ENCODE measurements at places on chromosomes 1 and 21. TPM values are rescaled to one million over a fixed set of nuclear protein-coding genes. Genes with fewer than 3 reads are reported as not detected.

DNA sequence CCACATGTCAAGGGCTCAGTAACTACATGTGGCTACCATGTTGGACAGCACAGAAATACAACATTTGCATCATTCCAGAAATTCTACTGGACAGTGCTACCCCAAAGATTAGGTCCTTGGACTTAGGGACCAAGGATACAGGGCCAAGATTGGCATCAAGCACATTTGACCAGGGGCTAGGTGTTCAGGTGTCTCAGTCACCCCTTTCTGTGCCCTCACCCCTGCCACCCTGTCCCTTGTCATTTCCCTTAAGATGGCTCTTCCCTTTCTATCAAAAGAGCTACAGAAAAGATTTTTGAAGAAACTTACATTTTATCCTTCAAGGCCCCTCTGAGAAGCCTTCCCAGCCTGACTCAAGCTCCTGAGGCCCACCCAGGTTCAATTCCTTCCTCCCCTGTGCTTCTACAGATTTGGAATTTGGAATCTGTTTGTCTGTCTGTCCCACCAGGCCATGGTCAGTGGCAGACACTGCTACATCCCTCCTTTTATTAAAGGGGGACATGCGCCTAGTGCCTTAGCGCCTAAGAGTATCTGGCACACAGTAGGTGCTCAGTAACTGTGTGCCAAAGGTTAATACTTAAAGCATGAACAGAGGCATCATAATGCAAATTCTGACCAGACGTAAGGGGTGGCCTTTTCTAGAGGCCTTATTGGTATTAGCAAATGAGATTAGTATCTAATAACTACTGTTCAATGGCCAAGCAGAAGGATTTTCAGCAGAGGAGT lies 21.4 kb downstream of the CSF1 start:
- DNase-seq = no peak

CADM3 gene
- 2.9 TPM for polyA plus RNA-seq

- DNase-seq = no peak
Measured at GRCh38 chr1:180606155-180606554, 25.7 kb upstream of the XPR1 start.

ZMPSTE24 gene
- 25.9 TPM for polyA plus RNA-seq

- no peak for DNase-seq
Measured at GRCh38 chr1:44539991-44540730, 134.1 kb downstream of the TMEM53 start.

HLX gene
- 10.1 TPM for polyA plus RNA-seq

RAB42 gene
- 0.59 TPM for polyA plus RNA-seq
